ENCODE measurements at places on chromosomes 3 and 15. TPM values are rescaled to one million over a fixed set of nuclear protein-coding genes. Genes with fewer than 3 reads are reported as not detected.
A peak's percentile ranks its signal among the peaks of the same experiment; 100 is the strongest.

SLC51A gene
- 0.26 TPM for total RNA-seq

PAK6 gene
- total RNA-seq, result 11.6 TPM

FBXO40 gene
- total RNA-seq, result not detected

RBP2 gene
- total RNA-seq, result not detected

HOMER2 gene
- total RNA-seq, result 75.3 TPM

GAP43 gene
- not detected for total RNA-seq

PLSCR2 gene
- not detected for total RNA-seq

SMAD6 gene
- total RNA-seq, result not detected

IL5RA gene
- not detected for total RNA-seq

CELSR3 gene
- 1.1 TPM for total RNA-seq

SKOR1 gene
- total RNA-seq, result under 0.01 TPM

TF gene
- under 0.01 TPM for total RNA-seq

RHCG gene
- total RNA-seq, result 247 TPM

- no peak for DNase-seq
These were observed 15.3 kb downstream of the SNX1 start for GRCh38 chr15:64110950-64111678.

DNA sequence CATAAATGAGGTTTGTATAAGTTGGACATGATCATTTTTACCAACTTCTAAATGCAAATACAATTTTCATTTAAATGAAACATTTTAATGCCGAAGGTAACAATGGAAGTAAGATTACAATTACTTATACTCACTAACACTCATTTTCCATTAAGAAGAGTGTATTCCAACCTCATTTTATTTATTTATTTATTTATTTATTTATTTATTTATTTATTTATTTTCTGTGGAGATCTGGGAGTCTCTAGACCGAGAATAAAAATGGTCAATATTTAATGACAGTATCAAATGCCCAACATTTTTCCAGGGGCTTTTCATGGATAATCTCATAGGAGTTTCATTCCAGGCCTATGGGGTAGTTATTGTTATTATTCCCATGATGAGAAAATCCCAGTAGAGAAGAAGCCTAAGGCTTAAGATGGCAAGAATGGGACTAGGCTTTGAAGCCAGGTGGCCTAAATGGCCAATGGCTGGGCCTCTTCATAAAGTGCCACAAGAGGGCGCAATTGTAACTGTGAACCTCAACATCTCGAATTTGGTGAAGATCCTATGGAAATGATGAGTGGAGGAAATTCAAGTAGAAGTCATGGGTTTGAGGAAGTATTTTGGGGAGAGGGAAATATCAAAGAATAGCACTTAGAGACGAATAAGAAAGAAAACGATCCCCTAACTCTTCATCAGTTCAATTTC, 21.3 kb downstream of the VGLL3 start:
- peak; percentile 48 for DNase-seq

DNA sequence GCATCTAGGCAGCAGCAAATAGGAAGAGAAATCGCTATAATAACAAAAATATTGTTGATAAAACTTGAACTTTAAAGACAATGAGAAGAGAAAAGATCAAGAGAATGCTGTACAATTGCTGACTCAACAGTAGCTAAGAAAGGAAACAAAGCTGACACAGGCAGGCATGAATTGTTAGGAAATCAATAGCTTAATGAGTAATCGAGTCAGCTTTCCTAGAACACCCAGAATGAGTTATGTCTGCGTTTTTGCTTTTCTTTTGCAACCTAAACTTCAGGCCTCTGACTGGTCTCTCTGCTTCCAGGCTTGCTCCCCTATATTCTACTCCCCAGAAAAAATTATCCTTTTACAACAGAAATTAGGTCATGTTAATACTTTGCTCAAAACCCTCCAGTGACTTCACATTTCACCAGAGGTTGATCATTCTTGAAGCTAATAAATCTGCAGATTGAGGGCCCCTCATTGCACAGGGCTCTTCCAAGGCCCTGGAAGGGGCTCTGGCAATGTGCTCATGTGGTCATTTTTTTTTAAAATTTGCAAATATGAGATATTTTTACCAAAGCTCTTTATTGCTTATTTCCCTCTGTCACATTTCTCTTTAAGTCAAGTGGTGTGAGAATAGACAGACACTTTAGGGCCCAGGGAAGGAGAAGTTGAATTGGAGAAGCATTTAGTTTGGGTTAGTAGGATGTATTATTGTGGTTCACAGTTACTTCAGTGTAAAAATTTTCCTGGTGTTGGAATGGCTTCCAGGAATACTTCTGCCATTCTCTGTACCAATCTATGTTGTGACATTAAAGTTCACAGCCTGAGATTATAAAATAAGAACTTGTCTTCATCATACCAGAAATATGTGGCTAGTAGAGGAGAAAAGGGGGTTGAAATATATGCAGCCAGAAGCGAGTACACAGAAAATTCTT, 116.3 kb downstream of the TMCO5A start:
- DNase-seq, result peak; percentile 92

DNA sequence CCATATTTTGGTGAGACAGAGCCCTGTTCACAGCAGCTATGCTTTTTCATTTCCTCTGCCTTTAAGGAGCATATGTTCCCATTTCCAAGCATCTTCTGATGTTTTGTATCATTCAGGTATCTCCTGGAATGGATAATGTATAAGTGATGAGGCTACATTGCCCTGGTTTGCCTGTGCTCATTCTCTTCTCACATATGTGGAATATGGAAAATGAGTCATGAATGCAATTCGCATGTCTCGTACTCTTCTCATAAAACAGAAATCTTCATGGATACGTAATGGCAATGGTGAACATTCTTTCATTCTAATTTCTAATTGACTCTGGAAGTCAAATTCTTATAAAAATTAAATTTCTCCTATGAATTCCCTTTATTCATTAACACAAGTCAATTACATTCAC, 143.1 kb downstream of the CDIN1 start:
- no peak for DNase-seq

DNA sequence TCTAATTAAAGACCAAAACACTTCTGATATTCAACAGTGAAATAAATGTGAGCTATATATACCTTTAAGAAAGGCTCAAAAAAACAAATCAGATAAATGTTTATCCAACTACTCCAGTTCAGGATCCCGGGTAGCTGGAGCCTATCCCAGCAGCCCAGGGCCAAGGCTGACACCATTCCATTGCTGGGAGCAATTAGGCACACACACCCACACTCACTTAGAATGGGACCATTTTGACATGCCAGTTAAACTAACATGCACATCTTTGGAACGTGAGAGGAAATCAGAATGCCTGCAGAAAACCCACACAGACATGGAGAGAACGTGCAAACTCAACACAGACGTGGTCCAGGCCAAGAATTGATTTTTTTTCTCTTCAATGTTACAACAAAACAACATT, 30.0 kb upstream of the PLSCR4 start:
- no peak for DNase-seq

DNA sequence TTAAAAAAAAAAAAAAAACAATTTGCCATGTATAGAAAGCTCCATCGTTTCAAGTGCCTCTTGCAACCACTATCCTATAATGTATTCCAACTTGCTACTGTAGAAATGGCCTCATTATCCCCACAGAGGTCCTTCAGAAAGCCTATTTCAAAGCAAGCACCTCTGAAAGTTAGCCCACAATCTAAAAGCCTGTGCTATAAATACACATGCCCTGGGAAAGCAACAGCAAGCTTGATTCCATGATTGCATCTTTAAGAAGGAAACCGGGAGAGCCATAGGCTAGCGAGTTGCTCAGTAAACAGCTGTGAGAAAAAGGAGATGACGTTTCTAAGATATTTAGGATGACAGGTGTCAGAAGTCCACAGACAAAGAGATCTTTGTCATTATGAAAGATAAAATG, 28.3 kb downstream of the TAFA4 start:
- no peak for DNase-seq

GRCh38 chr3:60250206-60250605, 1001.0 kb downstream of the FHIT start:
- DNase-seq, result no peak

DNA sequence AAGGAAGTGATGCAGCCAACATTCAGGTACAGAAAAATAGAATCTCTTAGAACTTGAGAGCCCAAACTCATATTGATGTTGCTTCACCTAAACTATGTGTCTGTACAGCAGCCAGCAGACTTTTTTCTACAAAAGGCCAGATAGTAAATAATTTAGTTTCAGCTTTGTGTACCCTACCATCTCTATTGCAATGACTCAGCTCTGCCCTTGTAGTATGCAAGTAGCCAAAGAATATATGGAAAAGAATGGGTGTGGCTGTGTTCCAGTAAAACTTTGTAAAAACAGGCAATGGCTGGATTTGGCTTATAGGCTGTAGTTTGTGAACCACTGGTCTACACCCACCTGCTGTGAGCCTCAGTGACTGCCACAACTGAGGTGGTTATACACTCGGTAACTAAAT, 392.5 kb upstream of the RARB start:
- peak; percentile 7 for DNase-seq

GRCh38 chr3:106573605-106574004, 704.8 kb upstream of the CBLB start:
- peak; percentile 44 for DNase-seq

- DNase-seq, result no peak
These were observed 15.9 kb upstream of the STAB1 start for GRCh38 chr3:52479037-52479876.

- peak; percentile 27 for DNase-seq
These were observed 784.0 kb downstream of the ZPLD1 start for GRCh38 chr3:103218793-103219192.

- DNase-seq, result no peak
These were observed 81.4 kb downstream of the IQSEC1 start for GRCh38 chr3:12991861-12992281.

GRCh38 chr3:188567478-188568195, 413.7 kb downstream of the LPP start:
- no peak for DNase-seq

GRCh38 chr15:67590191-67590590, 47.7 kb downstream of the MAP2K5 start:
- DNase-seq, result no peak

DNA sequence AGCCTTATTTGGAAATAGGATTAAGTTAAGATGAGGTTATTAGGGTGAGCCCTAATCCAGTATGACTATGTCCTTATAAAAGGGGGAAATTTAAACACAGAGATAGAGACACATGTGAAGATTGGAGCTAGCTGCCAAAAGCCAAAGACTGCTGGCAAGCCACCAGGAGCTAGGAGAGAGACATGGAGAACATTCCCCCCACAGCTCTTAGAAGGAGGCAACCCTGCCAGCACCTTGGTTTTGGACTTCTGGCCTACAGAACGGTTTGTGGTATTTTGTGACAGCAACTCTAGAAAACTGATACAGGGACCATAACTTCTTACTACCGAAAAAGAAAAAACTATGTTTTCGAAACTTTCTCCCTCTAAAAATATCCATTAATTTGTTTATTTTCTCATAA, 245.3 kb upstream of the RARB start:
- no peak for DNase-seq

- no peak for DNase-seq
These were observed 239.0 kb upstream of the LRTM1 start for GRCh38 chr3:55166576-55167555.

- DNase-seq, result no peak
These were observed 42.9 kb downstream of the PCSK6 start for GRCh38 chr15:101446518-101447167.

GRCh38 chr15:85620690-85621049, 174.1 kb downstream of the KLHL25 start:
- DNase-seq, result peak; percentile 53

DNA sequence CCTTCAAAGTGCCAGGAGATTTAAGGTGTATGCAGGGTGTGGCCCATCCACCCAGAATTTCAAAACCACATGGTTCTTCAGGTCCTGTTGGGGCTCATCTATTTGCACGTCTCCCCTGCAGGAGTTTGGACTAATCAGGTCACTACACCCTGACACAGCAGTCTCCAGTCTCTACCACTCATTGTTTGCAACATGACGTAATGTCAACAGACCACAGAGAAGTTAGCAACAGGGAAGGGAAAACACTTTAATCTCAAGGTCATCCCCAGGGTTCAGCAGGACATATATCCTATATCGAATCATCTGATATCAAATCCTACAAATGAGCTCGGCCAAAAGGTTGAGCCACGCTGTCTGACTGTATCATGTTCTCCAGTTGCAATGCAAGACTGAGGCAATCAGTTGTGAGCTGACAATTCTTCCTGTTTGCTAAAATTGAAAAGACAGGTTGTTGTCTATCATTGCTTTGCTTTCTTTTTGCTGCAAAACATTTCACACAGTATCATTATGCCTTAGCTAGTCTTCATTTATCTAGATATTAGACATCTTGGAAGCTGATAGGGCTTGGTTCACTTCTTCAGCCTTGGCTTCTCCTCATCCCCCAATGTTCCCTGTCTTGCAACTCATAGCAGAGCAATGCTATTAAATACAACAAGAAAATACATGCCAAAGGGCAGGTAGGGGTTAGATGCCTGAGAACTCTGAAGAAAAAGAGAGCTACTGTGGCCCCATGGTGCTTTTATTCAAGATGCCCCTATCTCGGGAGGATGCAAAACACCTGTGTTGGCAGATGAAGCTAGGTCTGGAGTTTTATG, 13.4 kb upstream of the LEKR1 start:
- peak; percentile 100 for DNase-seq

GRCh38 chr15:101495334-101496197, 6.1 kb upstream of the PCSK6 start:
- DNase-seq, result no peak

GRCh38 chr3:129276385-129276784, 2.3 kb upstream of the HMCES start:
- DNase-seq, result no peak

DNA sequence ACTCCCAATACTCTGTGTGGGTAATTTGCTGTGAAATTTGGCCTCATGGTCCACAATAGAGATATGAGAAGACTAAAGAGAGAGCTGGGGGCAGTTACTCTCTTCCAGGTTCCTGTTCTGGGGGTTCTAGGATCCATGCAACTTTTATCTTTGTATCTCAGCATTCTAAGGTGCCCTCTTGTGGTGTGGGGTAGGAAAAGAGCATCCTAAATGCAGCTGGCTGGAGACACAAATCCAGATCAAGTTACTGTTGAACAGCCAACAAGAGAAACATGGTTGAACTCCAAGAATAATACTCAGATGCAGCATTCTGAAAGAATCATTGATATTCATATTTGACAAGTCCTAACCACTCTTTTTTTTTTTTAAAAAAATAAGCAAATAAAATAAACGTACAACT, 238.2 kb downstream of the GREM1 start:
- DNase-seq, result peak; percentile 41

GRCh38 chr3:67617518-67617917, 36.9 kb downstream of the SUCLG2 start:
- no peak for DNase-seq

- DNase-seq, result peak; percentile 47
These were observed 9.3 kb downstream of the LOXL1 start for GRCh38 chr15:73935547-73935946.

GRCh38 chr15:98568382-98569017, 79.8 kb upstream of the IGF1R start:
- DNase-seq, result no peak

GRCh38 chr15:96160269-96160668, 170.2 kb upstream of the NR2F2 start:
- no peak for DNase-seq

GRCh38 chr15:52440414-52440813, 88.3 kb downstream of the MYO5A start:
- DNase-seq, result peak; percentile 87

Measured in bronchial epithelial cell (primary cell).